ENCODE measurements at places on chromosomes 5 and 9. TPM values are rescaled to one million over a fixed set of nuclear protein-coding genes. Genes with fewer than 3 reads are reported as not detected.

The CD74 gene
- total RNA-seq = 18.7 TPM

The SOHLH1 gene
- total RNA-seq = not detected

The BSPRY gene
- total RNA-seq = 0.69 TPM

The SLC35D2 gene
- 3.5 TPM for total RNA-seq

The ZNF608 gene
- total RNA-seq = 91.6 TPM

The C9orf50 gene
- 0.23 TPM for total RNA-seq

The SPATA9 gene
- 0.46 TPM for total RNA-seq

The OR13C2 gene
- 0.92 TPM for total RNA-seq

The PCDHGA12 gene
- 7.4 TPM for total RNA-seq

The IFNA2 gene
- total RNA-seq = not detected

The OGN gene
- total RNA-seq = 11.8 TPM

The ATP6V1G1 gene
- 100 TPM for total RNA-seq

The VCAN gene
- 427 TPM for total RNA-seq

The IGFBPL1 gene
- 38.3 TPM for total RNA-seq

The WDR38 gene
- total RNA-seq = 2.1 TPM

The TSSK1B gene
- not detected for total RNA-seq

The NEURL1B gene
- total RNA-seq = 26.8 TPM

The MYOZ3 gene
- 6.7 TPM for total RNA-seq

The PCDHGB6 gene
- total RNA-seq = 17.8 TPM

The IL3 gene
- not detected for total RNA-seq

The SLCO4C1 gene
- 0.92 TPM for total RNA-seq

The OR13F1 gene
- not detected for total RNA-seq

The C9orf153 gene
- total RNA-seq = 0.46 TPM

Measured in diencephalon (tissue), 1 donor.